ENCODE measurements at places on chromosomes 13 and 19.
A peak's percentile ranks its signal among the peaks of the same experiment; 100 is the strongest.

DNA sequence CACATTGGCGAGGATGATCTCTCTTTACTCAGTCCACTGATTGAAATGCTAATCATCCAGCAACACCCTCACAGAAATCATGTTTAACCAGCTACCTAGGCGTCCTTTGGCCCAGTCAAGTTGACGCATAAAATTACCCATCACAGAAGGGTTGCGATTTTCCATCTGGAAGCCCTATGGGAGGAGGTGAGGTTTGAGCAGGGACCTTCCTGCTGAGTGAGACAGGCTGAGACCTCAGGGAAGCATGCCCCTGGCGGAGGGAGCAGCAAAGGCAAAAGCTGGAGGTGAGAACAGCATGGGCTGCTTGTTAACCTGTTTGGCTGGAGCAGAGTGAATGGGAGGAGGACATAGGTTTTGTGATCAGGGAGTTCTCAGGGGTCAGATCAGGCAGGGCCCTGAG lies 7.3 kb downstream of the TTC9B start:
- DNase-seq: no peak

DNA sequence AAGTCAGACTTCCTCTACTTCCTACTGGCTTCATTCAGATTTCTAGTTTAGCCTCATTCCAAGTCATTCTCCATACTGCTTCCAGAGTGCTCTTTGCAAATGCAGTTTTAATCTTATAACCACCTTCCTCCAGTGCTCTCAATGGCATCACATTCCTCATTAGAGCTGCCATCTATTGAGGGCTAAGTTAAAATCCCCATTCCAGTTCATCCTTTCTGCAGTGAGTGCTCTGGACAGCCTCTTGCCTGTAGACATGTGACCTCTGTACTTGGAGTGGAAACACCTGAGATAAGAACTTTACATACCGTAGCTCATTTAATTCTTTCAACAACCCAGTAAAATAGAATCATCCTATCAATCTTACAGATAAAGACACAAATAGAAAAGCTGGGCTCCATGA lies 57.9 kb upstream of the MAB21L1 start:
- DNase-seq: no peak

DNA sequence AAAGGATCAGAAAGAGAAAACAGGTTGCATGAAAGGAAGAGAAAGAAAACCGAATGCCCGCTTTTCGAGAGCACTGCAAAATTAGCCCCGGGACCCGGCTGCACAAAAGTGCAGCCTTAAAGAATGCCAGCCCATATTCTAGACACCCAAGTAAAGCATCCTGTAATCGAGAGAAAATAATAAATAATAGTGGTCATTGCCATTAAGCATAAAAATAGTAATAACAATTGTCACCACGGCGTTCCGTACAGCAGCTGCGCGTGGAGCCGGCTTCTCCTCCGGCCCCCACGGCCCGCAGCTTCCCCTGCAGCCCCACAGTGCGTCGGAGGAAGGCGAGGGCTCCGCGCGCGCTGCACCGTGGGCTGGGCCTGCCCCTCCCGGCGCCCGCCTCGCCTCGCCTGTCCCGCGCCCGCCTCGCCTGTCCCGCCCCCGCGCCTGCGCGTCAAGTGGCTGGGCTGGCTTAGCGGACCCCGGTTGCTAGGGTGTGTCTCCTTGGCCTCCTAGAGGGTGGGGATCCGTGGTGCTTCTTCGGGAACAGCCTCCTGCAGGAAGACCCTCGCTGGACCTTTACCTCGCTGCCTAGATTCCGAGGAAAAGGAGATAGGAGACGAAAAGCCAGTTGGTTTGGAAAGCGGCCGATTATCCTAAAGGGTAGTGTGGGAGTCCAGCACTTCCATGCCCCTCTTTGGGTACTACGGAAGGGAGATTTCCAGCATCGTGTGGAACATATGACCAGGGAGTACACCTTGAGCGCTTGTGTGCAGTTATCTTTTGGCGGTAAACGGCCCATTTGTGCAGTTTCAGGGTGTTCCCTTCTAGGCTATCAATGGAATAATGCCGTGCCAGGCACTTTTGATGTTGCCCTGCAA lies at the start of gene LRRC63:
Gene LRRC63, plus strand, starts transcription at position 446 of the 869 bp plus-strand sequence. CDS start 1,107 bp downstream, outside the sequence.
- peak; percentile 58 for DNase-seq

- no peak for DNase-seq
Observed at GRCh38 chr19:7622933-7623685, 6.2 kb downstream of the XAB2 start.

DNA sequence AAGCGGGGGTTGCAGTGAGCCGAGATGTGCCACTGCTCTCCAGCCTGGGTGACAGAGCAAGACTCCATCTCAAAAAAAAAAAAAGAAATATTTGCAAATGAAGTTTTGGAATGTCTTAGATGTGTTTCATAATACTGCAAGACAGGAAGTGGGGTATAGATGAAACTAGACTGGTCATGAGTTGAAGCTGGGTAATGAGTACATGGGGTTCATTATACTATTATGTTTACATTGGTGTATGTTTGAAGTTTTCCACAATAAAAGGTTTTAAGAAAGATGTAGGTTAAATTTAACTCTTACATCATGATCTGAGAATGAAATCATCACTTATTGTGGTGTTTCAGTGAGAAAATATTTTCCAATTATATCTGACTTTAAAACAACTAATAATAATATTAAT lies 19.0 kb downstream of the FNDC3A start:
- DNase-seq: no peak

GRCh38 chr13:96481482-96481881 lies 391.6 kb downstream of the HS6ST3 start:
- no peak for DNase-seq

DNA sequence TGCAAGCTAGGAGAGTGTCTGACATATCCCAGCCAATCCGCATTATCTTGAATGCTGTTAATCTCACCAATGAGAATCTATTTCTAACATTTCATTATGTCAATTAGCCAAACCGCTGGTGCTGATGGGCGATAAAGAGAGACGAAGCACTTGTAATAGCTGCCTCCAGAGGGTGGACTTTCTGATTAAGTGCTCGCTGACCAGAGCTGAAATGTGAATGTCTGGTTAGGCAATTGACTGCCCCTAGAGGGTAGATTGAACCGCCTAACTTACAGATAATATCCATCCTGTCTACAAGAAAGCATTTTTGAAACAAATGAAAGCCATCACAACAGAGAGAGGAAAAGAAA lies 552 bp upstream of the GRWD1 start:
- DNase-seq: no peak

DNA sequence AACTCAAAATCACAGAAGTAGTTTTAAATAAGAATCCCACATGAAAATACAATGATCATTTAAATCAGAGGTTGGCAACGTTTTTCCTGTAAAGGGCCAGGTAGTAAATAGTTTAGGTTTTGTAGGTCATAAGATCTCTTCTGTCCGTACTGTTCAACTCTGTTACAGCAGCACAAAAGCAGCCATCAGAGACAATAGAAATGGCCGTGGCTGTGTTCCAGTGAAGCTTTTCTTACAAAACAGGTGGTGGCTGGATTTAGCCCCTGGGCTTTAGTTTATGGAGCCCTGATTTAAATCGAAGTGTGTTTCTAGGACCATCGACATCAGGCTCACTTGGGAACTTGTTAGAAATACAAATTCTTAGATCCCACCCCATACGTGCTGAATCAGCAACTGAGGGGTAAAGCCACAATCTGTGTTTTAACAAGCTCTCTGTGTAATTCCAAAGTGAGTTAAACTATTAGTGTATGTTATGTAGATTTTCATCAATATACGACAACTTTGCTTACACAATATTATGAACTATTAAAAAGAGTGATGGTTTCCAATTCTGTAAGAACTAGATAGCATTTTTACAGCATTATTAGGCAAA lies 54.8 kb upstream of the MIR17HG start:
- DNase-seq: no peak

GRCh38 chr13:41456768-41457588 lies at the start of gene RGCC:
Gene RGCC, plus strand, starts transcription at chr13:41457550. Its CDS starts 158 bp downstream, at chr13:41457708.
- DNase-seq: peak; percentile 92

DNA sequence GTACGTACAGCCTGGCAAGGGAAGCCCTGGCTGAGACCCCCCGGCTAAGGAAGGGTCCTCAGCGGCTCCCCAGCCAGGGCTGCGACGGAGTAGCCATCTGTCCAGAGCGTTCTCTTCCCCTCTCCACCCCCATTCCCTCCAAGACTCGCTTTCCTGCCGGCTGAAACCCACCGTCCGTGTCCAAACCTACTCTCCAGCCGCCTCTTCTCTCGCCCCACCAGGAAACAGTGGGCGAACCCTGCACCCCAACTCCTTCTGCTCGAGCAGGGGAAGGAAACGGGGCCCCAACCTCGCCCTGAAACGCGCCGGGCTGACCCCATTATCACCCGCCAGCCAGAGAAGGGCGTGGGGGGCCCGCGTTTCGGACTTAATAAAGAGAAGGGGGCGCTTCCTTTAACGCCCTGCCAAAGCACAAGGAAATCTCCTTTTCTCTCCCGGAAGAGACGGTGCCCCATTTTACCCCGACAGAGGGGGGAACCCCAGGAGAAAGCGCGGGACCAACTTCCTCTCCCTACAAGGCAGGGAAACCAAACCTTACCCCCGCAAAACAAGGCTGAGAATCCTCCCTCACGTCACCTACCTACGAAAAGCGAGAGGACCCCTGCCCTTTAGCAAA lies 2.5 kb downstream of the ZC3H4 start:
- DNase-seq: peak; percentile 25

GRCh38 chr13:107365466-107366215 lies 797.7 kb upstream of the ARGLU1 start:
- DNase-seq: no peak

DNA sequence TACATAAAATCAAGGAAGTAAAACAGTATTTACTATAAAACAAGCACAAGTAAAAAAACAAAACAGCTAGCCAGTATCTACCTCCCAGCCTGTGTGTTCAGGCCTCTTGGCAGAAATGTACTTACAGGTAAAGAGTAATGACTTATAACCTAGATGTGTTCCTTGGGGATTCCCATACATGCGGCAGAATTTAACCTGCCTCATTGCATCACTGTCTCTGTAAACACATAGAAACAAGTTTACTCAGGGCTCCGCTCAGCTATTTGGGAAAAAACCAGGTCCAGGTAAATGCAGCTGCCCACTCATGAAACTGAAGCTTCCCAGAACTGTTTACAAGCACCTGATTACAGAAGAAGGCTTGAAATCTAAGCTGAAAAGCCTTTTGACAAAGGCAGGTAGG lies 50.7 kb upstream of the SERP2 start:
- DNase-seq: no peak

DNA sequence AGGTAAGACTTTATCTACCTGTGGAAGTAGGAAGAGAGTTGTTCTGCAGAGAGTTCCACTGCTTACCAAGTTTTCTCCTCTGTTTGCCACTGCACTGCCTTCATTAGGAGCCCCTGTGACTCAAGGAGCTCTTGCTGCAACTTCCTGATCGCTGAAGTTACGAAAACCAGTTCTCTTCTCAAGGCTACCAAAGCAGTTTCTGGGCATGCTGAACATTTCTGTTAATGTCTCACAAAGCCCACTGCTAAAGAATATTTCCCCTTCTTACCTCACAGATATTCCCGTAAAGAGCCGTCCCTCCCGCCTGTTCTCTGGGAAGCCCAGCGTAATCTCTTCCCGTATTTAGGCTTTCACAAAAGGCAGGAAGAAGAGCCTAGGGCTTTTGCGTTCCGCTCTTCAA lies 82.6 kb upstream of the OXGR1 start:
- no peak for DNase-seq

GRCh38 chr13:42753697-42754096 lies 27.7 kb upstream of the FAM216B start:
- no peak for DNase-seq

GRCh38 chr19:35267353-35267817 lies 1.4 kb upstream of the USF2 start:
- DNase-seq: no peak

DNA sequence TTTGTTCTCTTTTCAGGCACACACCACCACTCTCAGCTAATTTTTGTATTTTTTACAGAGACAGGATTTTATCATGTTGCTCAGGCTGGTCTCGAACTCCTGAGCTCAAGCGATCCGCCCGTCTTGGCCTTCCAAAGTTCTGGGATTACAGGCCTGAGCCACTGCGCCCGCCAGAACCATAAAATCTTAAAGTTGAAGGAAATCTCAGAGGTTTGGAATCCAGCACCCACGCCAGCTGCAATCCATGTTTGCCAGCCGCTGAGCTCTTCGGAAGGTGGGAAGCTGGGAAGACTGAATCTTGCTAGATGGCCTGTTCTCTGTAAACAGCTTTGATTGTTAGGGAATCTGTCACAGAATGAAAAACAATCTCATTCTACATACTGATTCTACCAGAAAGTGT lies 38.5 kb downstream of the SPATA13 start:
- no peak for DNase-seq

GRCh38 chr13:50085063-50085462 lies 69.8 kb downstream of the KCNRG start:
- no peak for DNase-seq

- no peak for DNase-seq
Observed at GRCh38 chr19:6930190-6930589, 42.8 kb downstream of the ADGRE1 start.

GRCh38 chr19:3268326-3268725 lies 43.9 kb downstream of the CELF5 start:
- no peak for DNase-seq

GRCh38 chr13:71801165-71801760 lies 65.7 kb downstream of the DACH1 start:
- DNase-seq: no peak

DNA sequence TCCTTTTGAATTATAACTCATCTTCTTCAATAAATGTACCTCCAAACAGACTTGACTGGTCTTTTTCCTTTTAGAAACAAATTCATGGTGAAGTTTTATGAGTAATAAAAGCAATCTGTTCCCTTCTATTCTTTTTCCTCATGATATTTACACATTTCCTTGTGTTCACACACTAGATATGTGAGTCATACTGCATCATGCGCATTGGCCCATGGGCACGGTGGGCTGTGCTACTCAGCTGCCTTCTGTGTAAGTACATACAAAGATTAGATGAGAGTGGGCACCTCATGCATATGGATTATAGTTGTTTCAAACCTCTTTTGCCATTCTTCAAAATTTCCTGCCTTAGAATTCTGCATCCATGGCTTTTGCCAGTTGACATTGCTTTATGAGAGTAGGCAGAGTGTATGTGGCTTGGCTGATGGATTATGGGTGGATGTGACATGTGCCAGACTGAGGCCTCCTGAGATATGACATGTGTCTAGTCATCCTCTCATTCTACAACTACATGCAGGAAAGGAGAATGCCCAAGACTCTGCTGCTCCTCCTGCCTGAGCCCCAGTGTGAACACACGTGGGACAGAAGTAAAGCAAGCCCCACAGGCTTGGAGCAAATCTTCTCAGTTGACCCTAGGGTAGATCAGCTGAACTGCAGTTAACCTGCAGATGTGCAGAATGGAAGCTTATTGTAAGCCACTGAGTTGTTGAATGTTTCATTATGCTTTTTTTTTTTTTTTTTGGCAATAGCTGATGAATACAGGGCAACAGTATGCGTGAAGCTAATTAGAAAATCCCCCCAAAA lies 109.9 kb downstream of the RBM26 start:
- no peak for DNase-seq

GRCh38 chr13:106104281-106104901 lies 431.1 kb downstream of the EFNB2 start:
- DNase-seq: no peak

Data from activated CD8-positive, alpha-beta memory T cell treated with anti-CD3 and anti-CD28 coated beads for 48 hours (primary cell).